ENCODE measurements at places on chromosomes 7 and 10. TPM values are rescaled to one million over a fixed set of nuclear protein-coding genes. Genes with fewer than 3 reads are reported as not detected.

DNA sequence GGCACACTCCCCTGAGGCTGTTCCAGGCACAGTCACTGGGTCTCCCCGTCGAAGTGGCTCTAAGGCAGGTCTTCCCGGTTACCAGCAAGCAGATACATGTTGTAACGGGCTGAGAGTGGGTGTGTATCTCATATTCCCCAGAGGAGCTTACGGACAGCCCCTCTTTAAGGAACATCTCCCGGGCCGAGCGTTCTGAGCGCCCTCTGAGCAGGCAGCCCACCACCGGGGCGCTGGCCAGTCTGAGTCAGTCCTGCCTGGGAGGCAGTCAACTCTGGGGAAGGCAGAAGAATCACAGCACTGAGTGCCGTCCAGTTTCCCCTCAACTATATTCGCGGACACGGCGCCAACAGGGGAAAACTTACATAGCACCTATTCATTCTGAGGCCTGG is 117.4 kb downstream of the LHPP start:
- no peak for DNase-seq

Gene HKDC1
- 0.61 TPM for total RNA-seq

DNA sequence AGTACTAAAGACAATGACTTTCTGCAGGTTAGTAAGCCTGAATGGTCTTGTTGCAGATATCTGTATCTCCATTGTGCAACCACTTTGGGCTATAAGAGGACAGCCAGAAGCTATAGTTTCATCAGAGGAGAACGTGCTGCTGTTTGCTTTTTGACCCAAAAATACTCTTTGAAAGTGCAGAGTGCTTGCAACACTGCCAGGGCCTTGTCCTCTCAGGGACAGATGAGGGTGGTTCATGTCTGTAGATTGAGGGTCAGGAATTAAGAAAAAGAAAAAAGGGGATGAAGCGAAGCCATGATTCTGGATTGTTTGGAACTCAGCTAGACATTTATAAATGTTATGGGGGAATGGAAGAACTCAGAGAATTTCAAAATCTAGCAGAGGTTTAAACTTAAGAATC is 212.5 kb downstream of the SEC23IP start:
- DNase-seq, result no peak

DNA sequence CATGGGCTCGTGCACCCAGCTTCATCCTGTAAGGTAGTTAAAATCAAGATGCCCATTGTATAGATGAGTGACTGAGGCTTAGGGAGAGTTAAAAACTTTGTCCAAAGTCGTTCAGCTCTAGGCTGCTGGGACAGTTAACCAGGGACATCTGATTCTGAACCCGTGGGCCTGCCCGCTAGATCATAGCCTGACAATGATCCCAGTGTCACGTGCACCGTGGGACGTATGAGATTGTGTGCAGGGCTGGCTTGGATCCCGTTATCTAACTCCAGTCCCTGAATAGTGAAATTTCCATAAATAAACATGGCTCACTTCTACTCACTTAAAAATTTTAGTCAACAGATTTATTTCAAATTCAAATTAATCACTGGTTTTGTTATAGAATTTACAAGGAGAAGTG is 24.9 kb downstream of the C10orf120 start:
- no peak for DNase-seq

- no peak for DNase-seq
Measured at GRCh38 chr10:77581738-77582137, 55.9 kb downstream of the KCNMA1 start.
